ENCODE measurements at places on chromosomes 4 and X. TPM values are rescaled to one million over a fixed set of nuclear protein-coding genes. Genes with fewer than 3 reads are reported as not detected.

DNA sequence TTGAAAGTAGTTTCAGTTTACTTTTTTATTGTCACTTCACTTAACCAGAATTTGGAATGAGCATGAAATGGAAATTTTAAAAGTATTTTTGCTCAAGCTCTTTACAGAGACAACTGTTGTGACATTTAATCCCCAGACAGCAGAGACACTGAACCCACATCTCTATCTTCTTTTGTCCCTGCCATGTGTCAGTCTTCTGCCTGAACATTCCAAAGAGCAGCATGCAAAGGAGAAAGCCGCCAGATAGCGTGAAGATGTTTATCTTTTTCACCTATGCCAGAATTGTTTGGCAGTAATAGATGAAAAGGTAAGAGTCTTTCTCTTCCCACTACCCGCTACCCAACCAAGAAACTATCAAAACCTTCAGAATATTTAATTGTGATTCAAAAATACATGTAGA is 46.8 kb downstream of the NDNF start:
- no peak for DNase-seq

GRCh38 chr4:177220376-177220775 is 89.3 kb upstream of the NEIL3 start:
- DNase-seq, result no peak

DNA sequence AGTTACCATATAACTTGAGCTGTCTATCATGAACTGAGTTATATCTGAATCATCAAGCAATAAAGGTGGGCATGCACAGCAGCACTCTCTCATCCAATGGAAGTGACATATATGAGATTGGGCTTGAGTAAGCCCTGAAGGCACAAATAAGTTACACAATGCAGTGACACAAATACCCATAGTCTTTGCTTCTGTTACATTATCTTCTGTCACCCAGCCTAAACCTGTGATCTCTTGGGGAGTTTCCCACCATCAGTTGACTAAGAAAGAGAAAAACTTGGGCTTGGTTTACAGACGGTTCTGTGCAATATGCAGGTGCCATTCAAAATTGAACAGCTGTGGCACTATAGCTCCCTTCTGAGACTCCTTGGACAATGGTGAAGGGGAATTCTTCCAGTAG is 138.8 kb upstream of the IL15 start:
- DNase-seq, result no peak

- DNase-seq, result no peak
Observed at GRCh38 chr4:126267689-126268088, 952.9 kb downstream of the FAT4 start.

DNA sequence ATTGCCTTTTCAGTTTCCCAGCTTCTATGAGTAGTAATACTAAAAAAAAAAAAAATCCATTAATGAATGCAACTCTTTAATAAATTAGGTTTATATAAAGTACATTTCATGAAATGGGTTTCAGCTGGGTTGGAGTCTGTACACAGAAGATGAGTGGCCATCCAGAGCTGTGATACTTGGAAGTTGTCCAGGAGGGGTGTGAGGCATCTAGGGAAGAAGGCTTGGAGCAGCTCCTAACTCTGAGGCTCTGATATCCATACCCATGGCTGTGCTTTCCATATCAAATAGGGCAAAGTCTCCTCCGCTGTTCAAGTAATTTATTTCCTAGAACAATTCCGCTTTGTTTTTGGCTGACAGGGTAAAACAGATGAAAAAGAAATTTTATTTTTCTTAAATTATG is 423.3 kb upstream of the TENM3 start:
- no peak for DNase-seq

DNA sequence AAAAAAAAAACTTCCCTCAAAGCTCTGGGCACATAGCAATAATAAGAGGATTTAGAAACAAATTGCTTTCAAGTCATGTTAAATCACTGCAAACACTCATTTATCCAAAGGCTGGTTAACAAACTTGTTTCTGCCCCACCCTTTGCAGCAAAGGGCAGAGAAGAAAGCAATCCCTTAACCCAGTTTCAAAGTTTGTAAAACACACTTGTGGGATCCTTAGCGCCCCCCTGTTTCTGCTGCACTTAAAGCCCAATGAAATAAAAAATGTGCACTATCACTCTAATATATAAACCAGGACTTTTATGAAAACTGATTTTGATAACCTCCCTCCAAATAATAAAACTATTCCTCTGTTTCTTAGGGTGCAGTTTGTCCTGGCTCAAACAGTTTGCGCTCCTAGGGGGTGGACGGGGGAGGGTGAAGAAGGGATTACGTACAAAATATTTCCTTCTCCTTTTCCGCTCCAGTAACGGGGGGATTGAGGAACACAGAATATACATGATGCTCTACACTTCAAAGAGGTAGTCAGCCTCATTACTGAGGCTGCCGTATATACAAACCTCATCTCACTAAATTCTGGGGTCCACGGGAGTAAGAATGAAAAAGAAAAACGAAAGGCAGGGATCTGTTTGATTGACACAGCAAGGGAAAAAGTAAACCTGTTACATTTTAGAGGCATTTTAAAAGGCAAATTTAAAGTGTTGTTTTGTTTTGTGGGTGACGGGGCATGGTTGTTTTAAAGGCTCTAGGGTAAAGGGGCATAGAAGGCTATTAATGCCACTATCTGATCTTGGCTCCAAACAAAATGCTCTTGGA is 3.1 kb upstream of the PCDH10 start:
- DNase-seq, result no peak

GRCh38 chrX:40581336-40581920 is 658 bp downstream of the ATP6AP2 start:
- no peak for DNase-seq

DNA sequence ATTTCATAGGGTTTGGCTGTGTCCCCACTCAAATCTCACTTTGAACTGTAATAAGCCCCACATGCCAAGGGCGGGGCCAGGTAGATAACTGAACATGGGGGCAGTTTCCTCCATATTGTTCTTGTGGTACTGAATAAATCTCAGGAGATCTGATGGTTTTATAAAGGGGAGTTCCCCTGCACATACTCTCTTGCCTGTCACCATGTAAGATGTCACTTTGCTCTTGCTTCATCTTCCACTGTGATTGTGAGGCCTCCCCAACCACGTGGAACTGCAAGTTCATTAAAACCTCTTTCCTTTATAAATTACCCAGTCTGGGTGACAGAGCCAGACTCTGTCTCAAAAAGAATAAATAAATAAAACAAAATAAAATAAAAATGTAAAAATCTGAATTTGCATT is 95.9 kb downstream of the PDS5A start:
- DNase-seq, result no peak

DNA sequence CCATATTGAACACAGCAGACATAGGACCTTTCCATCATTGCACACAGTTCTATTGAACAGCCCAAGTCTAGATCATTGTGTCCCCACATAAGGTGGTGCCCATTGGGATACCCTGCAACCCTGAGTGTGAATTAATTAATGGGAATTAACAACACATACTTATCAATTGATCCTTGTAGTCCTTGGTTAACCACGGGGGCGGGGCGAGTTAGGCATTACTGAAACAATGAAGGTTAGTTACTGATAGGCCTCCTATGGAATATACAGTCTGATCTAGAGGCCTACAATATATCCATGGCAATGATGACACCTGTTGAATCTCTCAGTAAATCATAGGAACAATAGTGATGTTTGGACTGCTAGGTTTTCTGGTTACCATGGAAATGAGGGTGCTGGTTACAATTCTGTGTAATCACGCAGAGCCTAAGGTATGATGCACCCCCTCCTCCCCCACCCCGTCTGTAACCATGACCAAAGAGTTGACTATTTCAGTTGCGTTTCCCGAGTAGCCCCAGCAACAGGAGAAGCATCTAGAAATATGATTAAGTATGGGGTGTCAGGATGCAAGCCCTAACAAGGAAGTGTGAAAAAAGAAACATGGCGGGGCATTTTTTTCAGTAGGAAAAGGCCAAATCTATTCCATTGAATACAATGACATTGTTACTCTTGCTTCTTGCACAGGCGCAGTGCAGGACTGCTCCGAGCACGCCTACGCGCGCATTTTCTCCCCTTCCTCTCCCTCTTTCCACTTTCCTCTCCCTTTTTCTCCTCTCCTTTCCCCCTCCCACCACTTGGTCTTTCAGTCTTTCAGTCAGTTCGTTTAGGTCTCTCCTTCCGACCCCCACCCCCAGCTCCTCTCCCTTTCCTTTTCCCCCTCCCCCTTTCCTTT is 677 bp upstream of the NONO start:
- no peak for DNase-seq

DNA sequence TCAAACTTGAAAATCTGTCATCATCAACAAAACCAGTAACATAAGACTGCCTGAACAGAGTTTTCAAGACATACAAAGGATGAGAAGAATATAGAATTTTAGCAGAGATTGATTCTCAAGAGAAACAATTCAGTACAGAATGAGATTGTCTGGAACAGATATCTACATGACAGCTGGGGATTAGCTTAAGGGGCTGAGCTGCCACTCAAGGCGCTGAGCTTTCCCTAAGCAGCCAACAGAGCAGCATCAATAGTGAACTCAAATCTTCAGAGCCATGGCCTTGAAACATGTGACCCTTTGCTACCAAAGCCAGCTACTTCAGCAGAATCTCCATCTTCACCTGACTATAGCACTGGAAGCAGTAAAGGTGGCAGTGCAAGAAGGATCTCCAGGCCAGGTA is 24.3 kb upstream of the PCDH10 start:
- DNase-seq, result no peak

GRCh38 chr4:123939621-123940020 is 543.0 kb downstream of the SPRY1 start:
- DNase-seq, result no peak

DNA sequence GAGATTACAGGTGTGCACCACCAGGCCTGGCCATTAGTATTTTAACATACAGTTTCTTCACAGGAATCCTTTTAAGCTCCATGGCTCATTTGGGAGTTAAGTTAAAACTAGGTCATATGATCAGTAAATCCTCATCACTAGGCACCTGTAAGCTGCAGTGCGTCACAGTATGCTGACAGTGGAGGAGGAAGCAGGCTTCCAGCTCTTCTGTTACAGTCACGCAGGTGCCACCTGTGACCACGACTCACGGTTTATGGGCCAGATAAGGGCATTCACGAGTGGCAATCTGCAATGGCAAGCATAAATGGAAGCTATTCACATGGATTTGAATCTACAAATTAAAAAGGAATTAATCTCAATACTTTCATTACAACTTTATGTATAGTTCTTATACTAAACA is 129.4 kb upstream of the BCOR start:
- DNase-seq, result no peak

- peak; percentile 15 for DNase-seq
Observed at GRCh38 chr4:159105761-159106243, 2.9 kb downstream of the RAPGEF2 start.

DNA sequence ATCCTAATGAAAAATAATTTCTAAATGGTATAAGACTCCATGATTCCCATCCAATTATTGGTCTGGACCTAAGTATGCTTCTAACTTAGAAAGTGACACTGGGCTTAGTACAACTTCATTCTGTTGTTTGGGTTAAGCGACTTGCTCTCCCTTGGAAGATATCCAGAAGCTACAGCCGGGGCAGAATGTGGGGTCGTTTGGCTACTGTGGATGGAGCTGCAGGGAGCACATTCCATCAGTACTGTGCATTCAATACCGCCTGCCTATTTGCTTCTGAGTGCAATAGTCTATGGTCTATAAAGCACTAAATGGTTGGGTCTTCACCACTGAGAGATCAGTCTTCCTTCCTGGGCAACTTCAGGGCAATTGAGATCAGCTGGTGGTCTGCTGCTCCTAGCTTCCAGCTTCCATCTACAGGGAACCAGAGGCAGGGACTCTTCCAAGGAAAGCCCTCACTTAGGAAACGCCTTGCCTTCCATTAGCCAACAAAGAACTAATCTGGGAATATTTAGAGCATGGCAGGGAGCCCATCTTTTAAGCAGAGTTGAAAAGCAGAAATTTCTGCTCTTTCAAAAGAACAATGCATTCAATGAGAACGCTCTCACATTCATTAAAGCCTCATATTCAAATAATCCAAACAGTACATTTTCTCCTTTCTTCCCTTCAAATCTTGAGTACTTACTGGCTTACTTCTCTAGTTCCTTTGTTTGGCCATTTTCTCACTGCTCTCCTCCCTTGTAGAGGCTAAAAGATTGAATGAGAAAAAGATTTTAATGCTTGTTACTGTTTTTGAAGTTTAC is 1049.9 kb upstream of the TENM3 start:
- no peak for DNase-seq

DNA sequence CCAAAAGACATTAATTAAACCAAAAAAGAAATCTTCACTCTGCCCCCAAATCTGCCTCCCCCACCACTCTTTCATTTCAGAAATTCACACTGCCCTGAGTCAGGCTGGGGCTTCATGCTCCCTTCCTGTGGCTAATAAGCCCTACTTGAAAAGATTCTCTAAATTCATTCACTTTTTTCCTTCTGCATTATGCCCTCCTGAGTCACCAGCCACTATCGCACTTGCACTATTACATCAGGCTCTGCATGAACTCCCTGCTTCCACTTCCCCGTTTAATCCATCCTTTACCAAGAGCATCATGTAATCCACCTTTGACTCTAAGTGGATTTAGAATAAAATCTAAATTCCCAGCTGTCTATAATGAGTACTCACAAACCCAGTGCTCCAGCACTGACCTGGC is 295.4 kb upstream of the KLF3 start:
- DNase-seq, result no peak

Gene INTU
- total RNA-seq, result 8.0 TPM

Gene PPBP
- not detected for total RNA-seq

Gene TRPC3
- total RNA-seq, result 0.26 TPM

Gene AMBN
- not detected for total RNA-seq

Gene IGBP1
- total RNA-seq, result 64.1 TPM

Gene PARM1
- total RNA-seq, result 28.7 TPM

Gene LPAR4
- total RNA-seq, result not detected

Gene NEK1
- 12.2 TPM for total RNA-seq

Gene SOX3
- total RNA-seq, result not detected

Gene ARHGEF9
- total RNA-seq, result 64.6 TPM

Gene CT45A6
- total RNA-seq, result not detected

Gene XK
- total RNA-seq, result 9.6 TPM

Measured in body of pancreas (tissue), 4 donors.